ENCODE measurements at places on chromosomes 13 and 19.
A peak's percentile ranks its signal among the peaks of the same experiment; 100 is the strongest.

DNA sequence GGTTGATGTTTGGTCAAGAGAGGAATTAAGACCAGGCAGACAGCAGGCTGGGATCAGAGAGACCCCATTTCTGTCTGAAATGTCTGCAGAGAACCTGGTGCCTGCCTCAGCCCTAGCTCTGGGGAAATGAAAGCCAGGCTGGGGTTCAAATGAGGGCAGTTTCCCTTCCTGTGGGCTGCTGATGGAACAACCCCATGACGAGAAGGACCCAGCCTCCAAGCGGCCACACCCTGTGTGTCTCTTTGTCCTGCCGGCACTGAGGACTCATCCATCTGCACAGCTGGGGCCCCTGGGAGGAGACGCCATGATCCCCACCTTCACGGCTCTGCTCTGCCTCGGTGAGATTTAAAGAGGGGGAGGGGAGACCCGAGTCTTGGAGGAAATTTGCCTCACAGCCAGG lies at the start of gene LILRB4:
TSS of gene LILRB4 (plus strand) at position 256 of the 400 bp plus-strand sequence. CDS start at position 305, 49 bp downstream.
- DNase-seq = no peak

- no peak for DNase-seq
Observed at GRCh38 chr19:47471733-47472457, at the start of gene SLC8A2. SLC8A2 (minus strand) TSS chr19:47471893; CDS start chr19:47466403, 5,490 bp downstream.

DNA sequence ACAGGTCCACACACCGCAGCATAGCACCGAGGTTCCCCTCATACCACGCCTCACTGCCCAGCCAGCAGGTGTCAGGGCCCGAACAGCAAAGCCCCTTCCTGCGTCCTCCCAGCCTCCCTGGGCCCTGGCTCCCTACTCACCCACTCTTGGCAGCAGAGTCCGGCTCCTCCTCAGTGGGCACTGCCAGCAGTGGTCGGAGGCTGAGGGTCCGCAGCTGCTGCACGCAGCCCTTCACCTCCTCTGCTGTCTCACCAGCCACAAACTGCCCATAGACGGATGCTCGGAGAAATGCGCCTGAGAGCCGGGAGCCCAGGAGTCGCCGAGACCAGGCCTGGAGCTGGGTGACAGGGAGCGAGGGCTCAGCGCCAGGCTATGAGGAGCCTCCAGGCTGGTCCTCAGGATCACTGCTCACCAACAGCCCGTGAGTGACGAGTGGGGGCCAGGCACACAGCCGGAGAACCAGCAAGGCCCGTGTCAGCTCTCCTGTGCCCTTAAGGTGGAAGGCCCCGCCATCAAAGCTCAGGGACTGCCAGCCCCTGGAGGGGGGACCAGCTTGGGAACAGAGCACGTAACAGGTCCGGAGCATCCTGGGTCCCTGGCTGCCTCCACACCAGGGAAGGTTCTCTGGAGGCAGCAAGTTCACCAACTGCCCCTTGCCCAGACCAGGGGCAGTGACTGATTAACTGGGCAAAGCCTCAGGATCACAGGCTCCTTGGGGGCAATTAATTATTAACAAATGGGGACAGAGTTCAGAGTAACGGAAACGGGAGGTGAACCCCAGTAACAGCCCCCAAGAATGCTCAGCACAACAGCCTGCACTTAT lies at the start of gene PRODH2:
TSS of gene PRODH2 (minus strand) at position 626 of the 823 bp plus-strand sequence. CDS start at position 586, 40 bp downstream.
- no peak for DNase-seq

DNA sequence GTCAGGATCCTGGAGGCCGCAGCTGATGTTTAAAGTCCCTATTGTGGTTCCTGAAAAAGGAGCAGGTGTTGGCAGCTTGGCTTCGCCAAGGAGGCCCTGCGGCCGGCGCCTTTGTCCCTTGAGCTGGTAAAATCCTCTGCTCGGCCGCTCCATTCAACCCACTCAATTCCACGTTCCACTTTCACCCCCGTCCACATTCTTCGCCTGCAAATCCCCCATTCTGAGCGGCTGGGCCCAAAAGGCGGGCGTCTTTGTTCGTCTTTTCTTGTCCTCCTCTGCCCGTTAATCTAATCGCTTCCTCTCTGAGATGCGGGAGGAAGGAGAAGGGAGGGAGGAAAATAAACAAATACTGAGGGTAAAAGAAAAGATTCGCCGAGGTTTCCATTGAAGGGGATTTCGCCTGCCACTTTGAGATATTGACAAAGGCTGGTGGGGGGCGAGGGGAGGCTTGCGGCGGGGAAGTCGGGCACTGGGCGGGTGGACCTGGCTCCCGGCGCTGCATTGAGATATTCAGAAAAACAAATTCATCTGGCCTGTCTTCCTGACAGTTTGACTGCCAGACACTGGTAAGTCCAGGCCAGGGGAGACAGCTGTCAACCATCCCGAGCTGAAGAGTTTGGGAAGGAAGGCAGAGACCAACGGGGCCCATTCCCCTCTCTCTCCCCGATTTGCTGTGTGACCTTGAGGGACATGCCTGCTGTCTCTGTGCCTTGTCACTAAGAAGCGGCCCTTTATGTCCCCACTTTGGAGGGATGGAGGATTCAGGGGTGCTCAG lies 37.6 kb downstream of the ZNRF4 start:
- no peak for DNase-seq

DNA sequence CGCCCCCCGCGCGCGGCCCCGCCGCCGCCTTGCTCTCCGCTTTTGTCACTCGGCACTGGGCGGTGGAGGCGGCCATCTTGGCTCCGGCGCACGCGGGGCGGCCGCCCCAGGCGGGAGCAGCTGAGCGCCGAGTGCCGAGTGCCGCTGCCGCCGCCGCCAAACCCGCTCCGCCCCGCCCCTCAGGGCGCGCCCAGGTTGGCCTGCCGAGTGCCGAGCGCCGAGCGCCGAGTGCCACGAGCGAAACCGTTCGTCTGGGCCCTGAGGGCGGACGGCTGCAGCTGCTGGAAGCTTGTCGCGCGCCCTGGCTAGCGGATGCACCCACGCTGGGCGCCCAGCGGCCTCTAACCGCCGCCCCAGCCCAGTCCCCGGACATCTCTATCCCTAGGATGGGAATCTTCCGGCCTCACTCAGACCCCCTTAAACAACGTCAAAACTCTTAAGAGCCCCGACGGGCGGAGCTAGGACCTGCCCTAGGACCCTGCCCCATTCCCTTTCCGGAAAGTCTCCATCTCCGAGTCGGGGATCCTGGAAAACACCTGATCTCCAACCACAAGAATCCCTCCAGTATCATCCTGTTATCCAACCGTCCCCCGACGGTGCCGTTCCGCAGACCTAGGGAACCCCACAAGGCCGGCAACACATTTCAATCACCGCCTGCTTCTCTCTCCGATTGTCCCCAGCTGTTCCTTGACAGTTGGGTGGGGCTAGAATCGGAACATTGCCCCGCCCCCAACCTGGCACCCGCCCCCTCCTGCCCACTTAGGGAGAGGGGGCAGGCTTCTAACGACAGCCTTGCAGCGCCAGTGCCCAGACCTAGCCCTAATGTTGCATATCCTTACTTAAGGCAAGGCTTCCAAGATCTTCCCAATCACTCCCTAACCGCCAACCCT lies 14.1 kb upstream of the AKAP8L start:
- DNase-seq = peak; percentile 98

GRCh38 chr13:73334445-73334844 lies 275.6 kb downstream of the KLF5 start:
- DNase-seq = no peak

DNA sequence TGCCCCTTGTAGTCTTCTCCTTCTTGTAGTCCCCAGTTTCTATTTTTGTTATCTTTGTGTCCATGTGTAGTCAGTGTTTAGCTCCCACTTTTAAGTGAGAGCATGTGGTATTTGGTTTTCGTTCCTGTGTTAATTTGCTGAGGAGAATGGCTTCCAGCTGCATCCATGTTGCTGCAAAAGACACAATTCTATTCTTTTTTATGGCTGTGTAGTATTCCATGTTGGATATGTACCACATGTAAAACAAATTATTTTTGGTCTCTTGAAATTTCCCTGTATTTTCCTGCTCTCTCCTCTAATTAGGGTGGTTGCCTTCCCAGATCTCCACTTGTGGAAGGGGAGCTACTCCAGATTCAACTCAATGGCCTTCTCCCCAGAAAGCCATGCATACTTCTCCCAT lies 813.8 kb downstream of the UQCRFS1 start:
- no peak for DNase-seq

- DNase-seq = no peak
Observed at GRCh38 chr19:12912571-12912970, 6.5 kb downstream of the SYCE2 start.

DNA sequence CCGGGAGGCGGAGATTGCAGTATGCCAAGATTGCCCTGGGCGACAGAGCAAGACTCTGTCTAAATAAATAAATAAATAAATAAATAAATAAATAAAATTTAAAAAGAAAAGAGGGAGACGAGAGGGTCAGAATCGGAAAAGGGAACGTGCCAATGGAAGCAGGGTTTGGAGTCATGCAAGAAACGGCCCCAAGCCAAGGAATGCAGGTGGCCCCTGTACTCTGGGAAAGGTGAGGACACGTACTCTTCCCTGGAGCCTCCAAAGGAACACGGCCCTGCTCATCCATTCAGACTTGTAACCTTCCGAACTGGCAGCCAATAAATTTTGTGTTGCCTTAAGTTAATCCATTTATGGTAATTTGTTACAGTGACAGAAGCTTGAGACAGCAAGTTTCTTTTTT lies 19.9 kb upstream of the PNMA8C start:
- DNase-seq = no peak

Data from GM18507 (cell line).